ENCODE measurements at places on chromosomes 2 and 18.

GRCh38 chr18:41353777-41354528, 601.1 kb upstream of the PIK3C3 start:
- DNase-seq, result no peak

DNA sequence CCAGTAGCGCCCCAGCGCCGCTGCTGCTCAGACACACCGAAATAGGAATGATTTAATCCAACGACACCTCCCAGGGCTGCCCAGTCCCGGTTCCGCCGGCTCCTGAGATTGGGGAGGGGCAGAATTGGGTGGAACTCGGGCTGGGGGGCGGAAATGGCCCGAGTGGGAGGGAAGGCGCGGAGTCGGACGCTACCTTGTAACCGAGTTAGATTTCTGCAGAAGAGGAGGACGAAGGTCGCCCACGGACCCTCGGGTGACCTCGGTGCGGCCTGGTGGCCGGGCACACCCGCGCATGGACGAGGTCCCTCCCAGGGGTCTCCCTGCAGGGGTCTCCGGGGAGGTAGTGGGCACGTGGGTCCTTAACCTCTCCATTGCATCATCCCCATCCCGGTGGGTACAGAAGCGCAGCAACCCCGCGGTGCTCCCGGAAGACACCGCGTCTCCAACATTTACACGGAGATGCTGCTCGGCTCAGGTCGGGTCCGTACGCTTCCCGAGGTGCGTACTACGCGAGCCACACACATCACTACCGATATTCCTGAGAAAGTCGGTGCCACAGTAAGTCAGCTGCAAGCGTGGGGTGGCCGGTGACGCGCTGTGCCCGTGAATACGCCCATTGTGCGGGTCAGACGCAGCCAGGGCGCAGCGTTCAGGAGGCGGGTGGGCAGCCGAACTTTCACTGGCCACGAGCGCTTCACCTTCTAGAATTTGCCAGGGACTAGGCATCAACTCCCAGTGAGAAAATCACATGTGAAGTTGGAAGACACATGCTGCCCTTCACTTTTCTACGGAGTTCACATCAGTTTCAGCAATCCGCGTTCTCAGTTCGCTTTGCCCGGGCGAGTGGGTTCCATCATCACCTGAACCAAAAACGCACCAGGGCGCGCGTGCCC, 3.0 kb downstream of the ZNF516 start:
- DNase-seq, result no peak

- DNase-seq, result no peak
These were observed 20.0 kb upstream of the FBLN7 start for GRCh38 chr2:112118148-112118547.

DNA sequence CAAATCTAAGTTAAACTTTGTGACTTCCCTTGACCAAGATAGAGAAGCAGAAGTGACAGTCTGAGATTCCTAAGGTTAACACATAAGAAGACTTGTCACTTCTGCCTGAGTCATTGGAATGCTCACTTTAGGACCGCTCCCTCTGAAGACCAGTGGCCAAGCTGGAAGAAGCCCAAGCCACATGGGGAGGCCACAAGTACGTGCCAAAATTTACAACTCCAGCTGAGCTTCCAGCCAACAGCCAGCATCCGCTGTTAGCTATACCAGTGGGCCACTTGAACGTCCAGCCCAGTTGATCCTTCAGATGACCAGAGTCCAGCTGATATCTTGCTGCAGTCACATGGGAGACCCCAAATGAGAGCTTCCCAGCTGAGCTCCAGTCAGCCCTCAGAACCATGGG, 18.1 kb upstream of the ANTXR1 start:
- DNase-seq, result no peak

GRCh38 chr2:71746946-71747501, 293.7 kb downstream of the DYSF start:
- no peak for DNase-seq

- DNase-seq, result no peak
These were observed 128.3 kb downstream of the AFF3 start for GRCh38 chr2:100013892-100014677.
